ENCODE measurements at places on chromosomes 4 and X.

DNA sequence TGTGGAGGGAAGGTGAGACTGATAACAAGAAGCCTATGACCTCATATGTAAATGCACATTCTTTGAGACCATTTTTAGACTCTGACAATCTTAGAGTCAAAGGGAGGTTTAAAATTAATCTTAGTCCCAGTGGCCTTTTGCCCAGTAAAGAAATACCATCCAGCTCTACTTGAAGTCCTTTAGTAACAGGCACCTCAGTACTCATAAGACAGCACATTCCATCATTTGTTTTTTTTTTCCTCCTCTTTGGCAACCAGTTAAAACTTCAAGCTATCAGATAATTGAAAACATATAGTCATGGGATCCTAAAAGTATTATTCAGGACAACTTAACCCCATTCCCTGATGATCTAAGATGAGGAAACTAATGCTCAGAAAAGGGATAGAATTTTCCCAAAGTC lies 4.6 kb downstream of the EDA2R start:
- no peak for DNase-seq

- DNase-seq = no peak
These were observed 45.2 kb downstream of the FAM53A start for GRCh38 chr4:1638873-1639272.

- DNase-seq = no peak
These were observed 337.8 kb downstream of the PDGFC start for GRCh38 chr4:156633847-156634246.

GRCh38 chr4:189206953-189207352 lies 733.7 kb upstream of the FRG1 start:
- no peak for DNase-seq

DNA sequence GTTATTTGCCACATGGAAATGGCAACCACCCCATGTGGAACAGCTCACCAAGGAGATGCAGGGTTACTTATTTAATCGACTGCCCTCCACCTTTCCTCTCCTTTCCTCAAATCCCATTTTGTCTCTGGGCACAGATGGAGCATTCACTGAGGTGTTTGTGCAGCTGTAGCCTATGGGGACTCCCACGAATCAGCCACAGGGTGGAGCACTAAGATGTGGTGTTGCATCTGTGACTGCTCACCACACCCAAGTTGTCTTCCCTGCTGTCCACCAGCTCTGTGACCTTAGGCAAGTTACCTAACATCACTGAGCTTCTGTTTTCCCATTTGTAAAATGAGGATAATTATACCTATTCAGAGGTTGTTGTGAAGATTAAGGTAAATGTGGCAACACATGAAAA lies 252.4 kb upstream of the CPEB2 start:
- peak; percentile 10 for DNase-seq

GRCh38 chrX:39470588-39471407 lies 627.0 kb downstream of the BCOR start:
- DNase-seq = no peak

DNA sequence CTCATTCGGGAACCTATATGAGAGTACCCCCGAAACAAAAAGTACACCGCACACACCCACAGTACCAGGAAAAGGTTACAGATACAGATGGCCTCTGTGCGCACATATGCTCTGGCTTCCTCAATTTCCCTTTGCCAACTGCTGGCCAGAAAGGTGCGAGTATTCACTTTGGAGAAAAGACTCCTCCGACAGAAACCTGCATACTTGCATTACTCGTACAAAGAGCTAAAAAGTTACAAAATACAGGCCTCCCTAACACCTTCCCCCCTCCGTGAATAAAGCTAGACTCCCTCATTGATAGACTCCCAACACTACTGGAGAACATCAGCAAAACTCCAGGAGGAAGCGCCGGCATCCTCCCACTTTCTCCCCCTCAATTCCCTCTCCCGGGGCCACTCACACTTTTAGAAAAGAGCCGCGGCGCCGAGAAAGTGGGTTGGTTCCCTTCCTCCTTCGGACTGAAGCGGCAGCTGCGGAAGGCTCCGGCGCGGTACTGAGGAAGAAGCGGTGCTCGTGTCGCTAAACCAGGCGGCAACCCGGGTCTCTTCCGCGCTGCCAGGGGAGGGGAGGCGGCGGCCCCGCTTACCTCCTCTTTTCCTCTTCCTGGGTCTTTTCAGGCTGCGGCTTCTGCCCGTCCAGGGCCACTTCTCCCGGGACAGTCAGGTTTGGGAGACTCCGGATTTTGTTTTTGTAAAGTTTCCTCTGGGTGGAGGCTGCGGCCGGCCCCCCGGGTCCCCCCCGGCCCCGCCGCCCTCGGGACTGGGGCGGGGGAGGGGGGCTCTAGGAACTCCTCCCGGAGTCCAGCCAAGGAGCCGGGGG lies 1.1 kb downstream of the FBXW7 start:
- DNase-seq = peak; percentile 56

DNA sequence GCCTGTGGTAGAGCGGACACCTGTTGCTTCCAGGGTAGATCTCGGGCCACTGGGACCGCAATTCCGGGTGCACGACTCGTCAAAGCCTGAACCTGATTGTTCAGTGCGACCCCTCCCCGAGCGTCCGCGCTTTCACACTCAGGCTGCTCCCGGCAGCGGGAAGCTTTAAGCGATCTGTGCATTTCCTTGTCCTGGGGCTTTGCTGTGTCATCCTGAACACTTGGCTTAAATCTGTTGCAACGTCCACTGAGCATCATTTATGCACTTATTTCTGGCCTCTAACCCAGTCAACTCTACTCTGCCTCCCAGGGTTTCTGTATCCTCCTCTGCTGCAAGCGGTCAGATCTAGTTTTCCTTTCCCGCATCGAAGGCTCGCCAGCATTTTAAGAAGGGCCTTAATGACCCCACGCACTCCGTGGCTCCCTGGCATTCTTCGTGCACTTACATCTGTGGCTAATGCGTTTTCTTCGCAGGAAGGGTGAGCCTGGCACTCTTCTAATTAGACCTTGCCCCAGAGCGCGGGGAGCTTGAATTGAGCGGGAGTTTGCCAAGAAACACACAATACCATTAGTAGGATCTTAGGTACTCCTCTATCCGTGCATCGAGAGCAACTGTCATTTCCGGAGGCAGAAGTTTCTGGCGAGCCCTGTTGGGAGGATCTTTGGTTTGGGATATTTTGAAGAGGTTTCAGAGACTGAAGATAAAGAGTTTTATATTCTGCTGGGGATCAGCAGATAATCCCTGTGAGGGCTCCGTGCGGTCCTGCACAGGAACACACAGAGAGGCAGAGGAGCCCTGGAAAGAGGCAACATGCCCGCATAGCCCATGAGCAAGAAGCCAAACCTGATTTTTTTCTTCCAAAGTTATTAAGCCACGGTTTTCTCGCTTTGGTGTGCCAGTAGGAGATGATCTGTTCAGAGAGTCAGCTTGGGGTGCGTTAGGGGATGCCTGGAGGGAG lies 654 bp upstream of the DDIT4L start:
- no peak for DNase-seq

Measured in stimulated activated CD4-positive, alpha-beta T cell treated with anti-CD3 and anti-CD28 coated beads, Interleukin-2, amount 100 ng/mL, for 24 hours (primary cell).